Testis (tissue), 5 donors: ENCODE measurements at places on chromosomes 2 and 18. TPM values are rescaled to one million over a fixed set of nuclear protein-coding genes. Genes with fewer than 3 reads are reported as not detected.

- no peak for DNase-seq
Observed at GRCh38 chr2:133821107-133821760, 253.0 kb upstream of the NCKAP5 start.

- no peak for DNase-seq
Observed at GRCh38 chr18:69599377-69599776, 198.7 kb downstream of the DOK6 start.

- peak; percentile 90 for DNase-seq
Observed at GRCh38 chr18:4106407-4107033, 348.6 kb downstream of the DLGAP1 start.

GRCh38 chr2:207370646-207371045 lies 159.1 kb upstream of the CREB1 start:
- DNase-seq: no peak

GRCh38 chr2:74070991-74071390 lies 76.7 kb downstream of the BOLA3 start:
- DNase-seq: no peak

DNA sequence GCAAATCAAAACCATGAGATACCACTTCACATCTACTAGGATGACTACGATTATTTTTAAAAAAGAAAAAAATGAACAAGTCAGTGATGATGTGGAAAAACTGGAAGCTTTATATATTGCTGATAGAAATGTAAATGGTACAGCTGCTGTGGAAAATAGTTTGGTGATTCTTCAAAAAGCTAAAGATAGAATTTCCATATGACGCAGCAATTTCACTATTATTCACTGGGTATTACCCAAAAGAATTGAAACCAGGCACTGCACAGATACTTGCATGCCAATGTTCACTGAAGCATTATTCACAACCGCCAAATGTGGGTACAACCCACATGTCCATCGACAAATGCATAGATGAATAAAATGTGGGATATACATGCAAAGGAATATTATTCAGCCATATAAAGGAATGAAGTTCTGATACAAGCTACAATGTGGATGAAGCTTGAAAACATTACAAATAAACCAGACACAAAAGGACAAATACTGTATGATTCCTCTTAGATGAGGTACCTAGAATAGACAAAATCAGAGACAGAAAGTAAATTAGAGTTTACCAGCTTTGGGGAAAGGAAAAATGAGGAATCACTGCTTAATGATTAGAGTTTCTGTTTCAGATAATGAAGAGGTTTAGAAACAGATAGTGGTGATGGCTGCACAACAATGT lies 11.1 kb downstream of the RTTN start:
- no peak for DNase-seq

DNA sequence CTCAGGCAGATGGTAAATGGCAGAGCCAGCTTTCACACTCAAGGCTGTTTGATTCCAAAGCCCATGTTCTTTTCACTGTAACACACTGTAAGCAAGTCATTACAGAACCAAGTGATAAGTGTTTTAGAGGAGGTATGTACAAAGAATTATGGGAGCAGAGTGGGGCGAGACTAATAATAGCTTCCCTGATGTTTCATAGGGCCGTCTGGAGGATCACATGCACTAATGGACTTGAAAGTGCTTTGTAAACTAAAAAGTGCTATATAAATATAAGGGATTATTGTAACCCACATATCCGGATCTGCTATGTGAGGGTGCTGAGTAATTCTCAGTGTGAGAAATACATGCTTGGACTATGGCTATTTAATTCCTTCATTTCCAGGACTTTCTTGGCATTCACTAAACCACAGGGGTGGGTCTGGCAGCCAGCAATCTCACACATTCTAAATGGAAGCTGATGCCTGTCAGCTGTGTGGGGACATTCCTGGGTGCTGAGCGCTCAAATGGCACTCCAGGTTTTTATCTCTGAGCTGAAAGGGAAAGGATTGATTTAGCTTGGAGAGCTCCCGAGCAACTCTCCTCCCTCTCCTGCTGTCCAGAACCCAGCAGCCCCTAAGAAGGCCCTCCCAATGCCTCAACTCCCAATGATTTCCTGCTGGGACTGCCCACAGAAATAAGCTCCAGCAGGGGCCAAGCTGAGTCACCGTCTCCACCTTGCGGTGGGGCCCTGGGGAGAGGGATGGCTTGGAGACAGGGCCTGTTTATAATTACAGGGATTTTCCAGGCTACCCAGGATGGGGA lies 222.8 kb downstream of the SOX11 start:
- no peak for DNase-seq

- no peak for DNase-seq
Observed at GRCh38 chr2:47798631-47799030, 15.7 kb downstream of the MSH6 start.

DNA sequence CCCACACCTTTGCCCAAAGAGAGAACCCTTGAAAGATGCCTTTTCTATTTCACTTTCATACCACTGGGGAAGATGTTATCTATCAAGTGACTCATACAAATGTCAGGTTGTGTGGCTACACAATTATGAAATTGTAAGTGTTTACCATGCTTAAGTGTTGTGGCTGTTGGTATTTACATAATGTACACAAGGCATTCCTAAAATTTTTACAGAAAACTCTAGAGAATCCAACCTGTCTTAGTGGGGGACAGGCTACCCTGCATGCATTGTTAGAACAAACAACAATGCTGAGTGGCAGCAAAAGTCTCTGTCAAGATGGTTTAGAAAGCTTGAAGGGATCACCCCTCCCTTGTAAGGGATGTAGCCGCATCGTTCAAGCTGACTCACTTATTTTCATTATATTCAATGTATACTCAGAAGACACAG lies 5.5 kb upstream of the MGAT4A start:
- DNase-seq: no peak

GRCh38 chr2:64090264-64090663 lies 54.0 kb downstream of the PELI1 start:
- no peak for DNase-seq

DNA sequence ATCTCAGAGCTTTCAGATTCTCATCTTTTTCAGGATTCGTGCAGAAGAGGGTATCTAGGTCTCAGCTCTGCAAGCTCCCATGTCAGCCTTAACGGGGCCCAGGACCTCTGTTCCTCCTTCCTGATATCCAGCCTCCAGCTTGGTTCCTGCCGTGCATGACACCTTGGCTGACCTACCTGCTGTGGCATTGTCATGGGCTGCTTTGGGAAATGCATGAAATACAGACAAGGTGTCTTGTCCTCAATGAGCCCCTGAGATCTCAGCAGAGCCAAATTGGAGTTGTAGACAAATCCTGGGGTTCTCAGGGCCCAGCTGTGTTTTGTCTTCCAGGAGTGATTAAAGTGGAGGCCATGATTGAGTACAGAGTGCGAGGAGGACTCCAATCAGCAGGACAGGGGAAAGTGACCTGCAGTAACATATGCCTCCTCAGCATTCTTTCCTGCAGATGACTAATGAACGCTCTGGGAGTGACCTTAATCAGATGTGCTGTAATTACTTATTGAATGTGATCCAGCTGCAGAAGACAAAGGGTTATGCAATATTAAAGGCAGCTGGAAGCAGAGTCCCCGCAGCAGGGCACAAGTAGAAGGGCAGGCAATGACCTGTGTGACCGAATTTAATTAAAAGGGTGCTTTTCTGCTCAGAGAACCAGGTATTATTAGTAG lies 141.1 kb downstream of the CCBE1 start:
- no peak for DNase-seq

IL1B gene
- total RNA-seq: 0.62 TPM

WNT10A gene
- 1.5 TPM for total RNA-seq

ABI2 gene
- 106 TPM for total RNA-seq

DNA sequence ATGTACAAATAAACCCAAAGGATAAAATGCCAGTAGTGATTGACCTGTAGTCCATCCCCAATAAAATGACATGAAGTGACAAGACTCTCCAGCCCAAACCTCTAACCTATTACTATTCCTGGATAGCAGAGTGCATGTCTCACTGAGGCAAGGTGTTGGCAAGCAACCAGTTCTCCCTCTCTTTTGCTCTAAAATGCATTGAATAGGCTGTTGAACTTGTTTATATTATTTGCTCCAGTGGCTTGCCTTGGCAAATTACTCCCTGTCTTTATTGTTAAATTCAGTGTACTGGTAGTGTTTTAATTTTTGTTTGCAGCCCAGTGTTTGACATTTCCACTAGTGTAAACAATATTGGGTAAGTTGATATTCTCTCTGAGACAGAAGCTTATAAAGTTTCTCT lies 70.5 kb downstream of the CSRNP3 start:
- DNase-seq: no peak

EMILIN1 gene
- 50.7 TPM for total RNA-seq

GRCh38 chr2:220811115-220811514 lies 761.0 kb downstream of the EPHA4 start:
- no peak for DNase-seq

DNA sequence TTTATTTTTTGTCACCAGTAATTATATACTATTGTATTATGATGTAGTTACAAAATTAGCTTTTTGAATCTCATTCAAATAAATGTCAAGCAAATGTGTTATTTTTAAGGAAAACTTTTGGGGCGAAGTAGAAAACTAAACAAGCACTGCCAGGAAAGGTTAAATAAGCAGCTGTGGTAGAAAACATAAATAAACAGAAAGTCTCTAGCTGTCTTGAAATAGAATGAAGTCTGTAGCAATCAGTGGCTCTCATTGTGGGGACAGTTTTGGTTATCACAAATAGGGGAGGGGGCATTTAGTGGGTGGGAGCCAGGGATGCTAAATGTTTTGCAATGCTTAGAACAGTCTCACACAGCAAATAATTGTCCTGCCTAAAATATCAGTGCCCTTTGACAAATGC lies 3.4 kb downstream of the INSIG2 start:
- DNase-seq: no peak

DNA sequence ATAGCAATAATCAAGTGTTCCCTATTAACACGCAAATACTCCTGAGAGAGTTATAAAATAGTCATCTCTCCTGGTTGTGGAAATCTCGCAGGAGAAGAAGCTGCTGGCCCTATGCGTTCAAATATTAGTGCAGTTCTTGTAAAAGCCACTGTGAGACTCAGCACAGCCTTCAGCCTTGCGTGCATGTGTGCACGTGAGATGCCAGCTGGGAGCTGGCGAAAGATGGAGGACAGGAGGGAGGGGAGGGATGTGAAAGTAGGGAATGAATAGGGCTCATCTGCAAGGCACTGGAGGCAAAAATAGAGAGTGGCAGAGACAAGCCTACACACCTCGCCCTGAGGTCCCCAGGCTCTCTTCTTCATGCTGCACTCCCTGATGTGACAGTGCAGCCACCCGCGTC lies 126.5 kb downstream of the INO80D start:
- no peak for DNase-seq

GRCh38 chr2:9095690-9096089 lies 92.2 kb upstream of the MBOAT2 start:
- peak; percentile 39 for DNase-seq

POTEF gene
- 56.9 TPM for total RNA-seq

LOXL3 gene
- total RNA-seq: 13.1 TPM

DNA sequence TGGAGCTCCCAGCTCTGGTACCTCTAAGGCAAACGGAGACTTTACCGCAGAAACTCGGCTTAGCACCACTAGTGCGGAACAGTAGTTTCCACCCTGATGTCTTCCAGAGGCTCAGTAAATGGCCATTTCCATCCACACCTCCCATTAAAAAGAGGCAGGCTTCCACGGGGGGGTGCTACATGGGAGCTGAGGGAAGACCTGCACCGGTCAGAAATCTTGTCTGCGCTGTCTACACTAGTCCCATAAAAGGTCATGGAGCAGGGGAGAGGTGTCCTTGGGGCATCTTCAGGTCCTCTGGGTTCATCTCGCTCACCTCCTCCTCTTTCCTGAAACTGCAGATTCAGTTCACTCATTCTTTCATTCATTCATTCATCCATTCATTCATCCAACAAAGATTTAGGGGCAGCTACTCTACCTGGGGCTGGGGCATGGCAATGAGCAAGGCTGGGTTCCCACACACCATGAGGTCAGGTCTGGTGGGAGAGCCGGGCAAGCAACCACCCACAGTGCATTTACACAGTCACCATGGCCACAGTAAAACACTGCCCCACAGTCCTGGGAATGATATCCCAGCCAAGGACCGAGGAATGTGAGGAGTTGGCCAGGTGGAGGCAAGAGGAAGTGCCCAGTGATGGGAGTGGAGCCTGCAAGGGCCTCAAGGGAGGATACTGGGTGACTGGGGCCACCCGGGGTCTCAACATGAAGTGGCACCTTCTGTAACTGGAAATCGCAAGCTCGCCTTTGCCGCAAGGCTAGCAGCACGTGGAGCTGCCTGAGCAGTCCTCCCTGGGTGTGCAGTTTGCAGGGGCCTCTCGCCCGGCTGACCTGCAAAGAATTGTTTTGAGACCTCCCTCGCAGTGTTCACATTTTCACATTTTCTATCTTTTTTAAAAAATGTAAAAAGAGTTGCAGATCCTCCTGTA lies 180.2 kb upstream of the RAB6C start:
- DNase-seq: no peak

ATP6V1C2 gene
- 5.9 TPM for total RNA-seq

- DNase-seq: peak; percentile 76
Observed at GRCh38 chr2:224778474-224778877, 62.3 kb upstream of the CCDC195 start.

GRCh38 chr2:197159661-197160211 lies 150.8 kb downstream of the ANKRD44 start:
- DNase-seq: no peak

DNA sequence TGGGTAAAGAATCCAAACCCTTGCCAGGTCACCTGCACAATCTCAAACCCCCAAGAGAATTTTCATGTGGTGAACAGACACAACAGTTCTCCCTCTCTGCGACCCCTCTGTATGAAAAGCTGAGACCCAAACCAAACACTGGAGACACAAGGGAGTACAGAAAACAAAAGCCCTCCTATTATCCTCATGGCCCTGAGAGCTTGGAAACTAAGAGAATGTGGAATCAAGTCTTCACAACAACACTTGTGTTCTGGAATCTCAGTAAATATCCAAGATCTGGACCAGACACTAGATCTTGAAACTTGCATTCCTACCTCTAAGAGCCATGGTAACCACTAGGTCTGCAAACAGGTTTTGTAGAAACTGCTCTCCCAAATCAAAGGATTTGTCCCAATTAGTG lies 50.1 kb upstream of the CCDC150 start:
- DNase-seq: no peak

VRK2 gene
- total RNA-seq: 16.6 TPM
